ENCODE measurements at places on chromosomes 1 and 21.

GRCh38 chr1:38990386-38990737 lies 714 bp upstream of the AKIRIN1 start:
- peak; percentile 52 for DNase-seq

GRCh38 chr1:15941899-15942660 lies 33.8 kb downstream of the ZBTB17 start:
- DNase-seq: no peak

- DNase-seq: no peak
Measured at GRCh38 chr1:234926559-234927311, 201.9 kb downstream of the TOMM20 start.

DNA sequence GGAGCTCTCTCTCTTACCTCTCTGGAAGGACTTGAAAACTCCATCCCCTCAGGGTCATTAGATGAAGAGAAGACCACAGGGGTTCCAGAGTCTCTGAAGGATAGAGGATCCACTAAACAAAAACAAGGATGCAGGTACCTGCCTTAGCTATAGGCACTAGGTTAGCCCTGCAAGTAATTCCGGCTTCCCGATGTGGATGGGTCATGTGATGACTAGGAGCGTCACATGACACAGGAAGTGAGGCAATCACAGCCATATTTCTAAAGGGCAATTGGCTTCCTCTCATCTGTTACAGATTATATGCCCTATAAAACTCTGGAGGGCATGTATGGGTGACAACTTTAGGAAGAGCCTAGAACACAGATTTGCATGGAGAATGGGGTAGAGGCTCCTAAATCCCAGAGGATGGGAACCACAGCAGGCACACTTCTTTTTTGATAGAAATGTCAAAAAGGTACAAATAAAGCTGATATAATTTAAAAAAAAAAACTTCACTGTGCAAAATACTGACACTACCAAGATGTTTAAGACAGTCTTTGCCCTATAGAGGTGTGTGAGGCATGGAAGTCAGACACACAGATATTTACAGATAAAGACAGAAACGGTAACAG lies 14.1 kb downstream of the ENTREP3 start:
- DNase-seq: peak; percentile 79

- DNase-seq: no peak
Measured at GRCh38 chr1:184705271-184705670, 49.4 kb downstream of the EDEM3 start.

DNA sequence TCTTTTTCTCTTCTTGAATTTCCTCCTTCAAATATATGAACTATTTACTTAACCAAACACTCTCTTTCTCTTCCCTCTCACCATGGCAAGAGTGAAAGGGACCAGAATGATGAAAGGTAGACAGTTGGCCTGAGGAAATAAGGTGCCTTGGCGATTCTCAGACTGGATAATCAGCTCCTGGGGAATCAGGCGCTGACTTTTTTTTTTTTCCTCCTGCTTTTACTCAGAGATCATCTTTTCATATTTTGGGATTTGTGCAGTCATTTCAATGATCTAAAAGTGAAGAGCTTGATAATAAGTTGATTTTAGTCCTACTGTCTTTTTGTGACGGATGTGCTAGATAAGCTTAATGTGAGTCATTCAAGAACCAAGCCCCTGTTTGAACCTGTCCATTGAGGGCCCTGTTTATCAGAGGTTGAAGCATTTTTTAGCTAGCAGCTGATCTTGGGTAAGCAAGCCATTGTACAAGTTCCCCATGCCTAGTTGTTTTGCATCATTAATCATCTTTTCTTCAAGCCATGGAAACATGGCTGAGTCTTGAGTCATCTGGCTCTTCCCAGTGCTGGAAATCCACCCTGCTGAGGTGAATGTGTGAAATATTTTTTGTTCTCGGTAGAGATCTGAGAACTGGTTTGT lies 40.8 kb downstream of the ITSN1 start:
- peak; percentile 99 for DNase-seq

DNA sequence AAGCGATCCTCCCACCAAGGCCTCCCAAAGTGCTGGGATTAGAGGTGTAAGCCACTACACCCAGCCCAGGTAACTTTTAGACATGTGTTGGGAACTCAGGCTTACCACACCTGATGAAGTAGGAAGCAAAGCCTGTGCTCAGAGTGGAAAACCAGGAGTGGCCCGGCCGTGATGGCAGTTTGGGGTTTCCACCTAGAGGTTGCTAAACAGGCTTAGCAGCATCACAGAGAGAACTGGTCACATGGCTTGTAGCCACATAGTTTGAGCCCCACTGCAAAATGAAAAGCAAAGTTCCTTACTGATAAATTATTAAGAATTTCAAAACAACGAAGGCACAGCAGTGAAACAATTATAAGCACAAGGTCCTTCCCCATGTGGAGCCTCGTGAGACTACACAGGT lies 142.6 kb upstream of the CXADR start:
- DNase-seq: no peak

DNA sequence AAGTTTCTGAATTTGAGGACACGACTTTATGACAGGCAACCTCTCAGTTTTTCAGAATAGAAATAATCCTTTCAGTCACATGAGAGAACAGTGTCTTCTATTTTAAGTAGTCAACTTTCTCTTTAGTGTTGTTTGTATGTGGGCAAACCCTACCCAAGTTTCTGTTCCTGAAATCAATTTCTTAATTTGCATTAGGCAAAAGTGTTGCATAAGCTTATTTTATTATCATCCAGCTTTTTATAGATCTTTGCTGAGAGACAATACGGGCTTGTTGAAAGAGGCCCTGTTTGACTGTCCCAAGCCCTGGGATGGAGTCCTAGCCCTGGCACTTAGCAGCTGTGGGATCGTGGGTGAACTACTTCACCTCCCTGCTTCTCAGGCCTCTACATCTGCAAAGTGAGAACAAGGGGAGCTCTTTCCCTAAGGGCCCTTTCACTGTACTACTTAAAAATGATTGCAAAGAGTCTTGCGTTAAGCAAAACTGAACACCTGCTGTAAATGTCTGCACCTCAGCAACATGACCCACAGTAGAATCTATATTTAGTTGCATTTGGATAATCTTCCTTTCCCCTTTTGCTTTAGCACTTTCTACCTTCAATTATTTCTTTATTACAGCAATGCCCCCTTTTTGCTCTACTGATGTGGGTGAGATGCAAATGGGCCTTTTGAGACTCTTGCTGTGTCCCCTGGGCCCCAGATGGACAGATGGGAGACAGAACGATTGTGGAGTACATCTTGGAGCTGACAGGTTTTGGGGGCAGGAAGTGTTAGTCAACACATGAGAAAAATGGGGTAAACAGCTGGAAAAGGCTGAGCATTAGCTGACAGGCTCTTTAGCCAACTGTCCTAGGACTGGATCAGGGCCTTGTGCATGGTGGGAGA lies 41.0 kb upstream of the SCAF4 start:
- DNase-seq: no peak

- no peak for DNase-seq
Measured at GRCh38 chr21:34298534-34299167, 65.2 kb upstream of the KCNE2 start.

- DNase-seq: no peak
Measured at GRCh38 chr1:239906394-239906793, 185.3 kb upstream of the FMN2 start.

DNA sequence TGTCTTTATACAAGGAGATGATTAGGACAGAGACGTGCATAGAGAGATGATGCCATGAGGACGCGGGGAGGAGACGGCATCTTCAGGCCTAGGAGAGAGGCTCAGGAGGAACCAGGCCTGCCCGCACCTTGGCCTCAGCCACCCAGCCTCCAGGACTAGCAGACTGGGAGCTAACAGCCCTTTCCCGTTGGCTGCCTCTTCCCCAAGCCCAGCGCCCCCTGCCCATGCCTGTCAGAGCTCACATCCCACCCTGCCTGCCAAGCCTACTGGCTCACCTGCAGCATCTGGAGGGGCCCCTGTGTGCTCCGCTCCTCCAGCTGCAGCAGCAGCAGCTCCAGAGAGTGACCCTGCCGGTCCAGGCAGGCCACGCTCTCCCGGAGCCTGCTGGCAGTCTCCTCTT lies 4.0 kb upstream of the TRIM11 start:
- no peak for DNase-seq

GRCh38 chr1:151942882-151943281 lies 33.6 kb upstream of the THEM4 start:
- DNase-seq: peak; percentile 56

DNA sequence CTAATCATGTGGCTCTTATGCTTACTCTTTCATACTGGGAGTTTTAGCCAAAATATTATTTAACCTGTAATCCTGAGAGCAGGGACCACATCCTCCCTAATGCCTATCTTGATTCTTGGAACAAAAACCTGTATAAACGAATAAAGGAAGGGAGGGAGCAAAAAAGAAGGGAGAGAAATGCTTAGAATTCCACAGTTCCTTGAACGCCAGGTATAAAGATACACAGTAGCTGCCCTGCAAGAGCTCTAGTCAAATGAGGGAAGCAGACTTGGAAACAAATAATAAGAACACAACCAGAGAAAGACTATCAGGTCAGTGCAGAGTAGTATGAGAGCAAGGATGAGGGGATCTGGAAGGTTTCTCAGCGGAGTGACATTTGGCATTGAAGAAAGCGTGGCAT lies 116.3 kb downstream of the SLC30A10 start:
- DNase-seq: no peak

DNA sequence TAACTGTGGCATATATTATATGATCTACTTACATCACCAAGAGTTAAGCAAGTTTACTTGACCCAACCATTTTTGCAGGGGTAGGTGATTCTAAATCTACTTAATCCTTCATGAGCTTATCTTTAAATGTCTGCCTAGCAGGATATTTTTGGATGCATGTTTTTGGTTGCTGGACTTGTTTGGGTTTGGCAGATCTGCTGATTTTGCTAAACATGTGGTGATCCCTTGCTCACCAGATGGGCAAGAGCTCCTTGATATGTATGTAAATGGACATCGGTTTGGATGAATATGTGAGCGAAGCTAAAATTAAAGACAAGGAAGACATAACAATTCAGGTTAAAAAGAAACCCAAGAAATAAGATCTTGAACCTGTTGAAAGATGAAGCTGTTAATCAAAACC lies 36.7 kb downstream of the FMN2 start:
- no peak for DNase-seq

DNA sequence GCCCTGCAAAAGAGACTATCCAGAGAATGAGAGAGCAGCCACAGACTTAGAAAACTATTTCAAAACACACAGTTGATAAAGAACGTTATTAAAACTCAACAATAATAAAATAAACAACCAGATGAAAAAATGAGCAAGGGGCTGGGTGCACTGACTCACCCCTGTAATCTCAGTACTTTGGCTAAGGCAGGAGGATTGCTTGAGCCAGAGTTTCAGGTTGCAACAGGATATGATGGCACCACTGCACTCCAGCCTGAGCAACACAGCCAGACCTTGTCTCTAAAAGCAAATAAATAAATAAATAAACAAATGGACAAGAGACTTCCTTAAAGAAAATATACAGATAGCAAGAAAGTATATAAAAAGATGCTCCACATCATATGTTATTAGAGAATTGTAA lies 144.6 kb downstream of the LRRIQ3 start:
- DNase-seq: peak; percentile 15

- DNase-seq: no peak
Measured at GRCh38 chr1:232211149-232211548, 418.8 kb downstream of the SIPA1L2 start.

DNA sequence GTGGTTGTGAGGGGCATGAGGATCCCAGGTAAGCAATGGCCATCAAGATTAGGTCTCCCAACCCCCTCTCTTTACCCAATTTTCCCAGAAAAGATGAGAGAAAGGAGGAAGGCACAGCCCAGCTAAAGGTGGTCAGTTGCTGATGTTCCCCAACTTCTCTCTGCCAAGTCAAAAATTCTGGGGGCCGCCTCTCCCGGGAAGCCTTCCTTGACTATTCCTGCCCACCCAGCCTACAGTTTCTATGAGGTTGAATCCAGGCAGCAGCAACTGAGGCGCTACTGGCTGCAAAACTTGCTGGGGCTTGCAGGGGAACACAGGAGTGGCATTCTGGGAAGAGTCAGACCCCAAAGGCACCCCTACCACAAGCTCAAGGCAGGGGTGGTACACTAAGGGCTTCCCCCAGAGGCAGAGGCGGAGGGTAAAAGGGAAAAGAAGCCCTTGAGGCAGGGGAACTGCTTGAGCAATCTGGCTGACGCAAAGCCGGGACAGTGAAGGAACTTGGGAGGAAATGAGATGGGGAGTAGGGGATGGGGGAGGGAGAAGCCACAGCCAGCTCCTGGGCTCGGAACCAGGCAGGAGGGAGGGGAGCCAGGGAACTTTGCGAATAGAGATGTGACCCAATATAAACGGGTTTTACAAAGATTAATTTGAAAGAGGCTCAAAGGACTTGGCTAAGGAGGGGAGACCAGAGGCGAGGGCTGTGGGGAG lies 31.2 kb downstream of the SDC3 start:
- peak; percentile 83 for DNase-seq

- DNase-seq: no peak
Measured at GRCh38 chr1:168396940-168397684, 116.4 kb downstream of the TBX19 start.

- DNase-seq: no peak
Measured at GRCh38 chr1:47930210-47930840, 66.9 kb downstream of the TRABD2B start.

GRCh38 chr1:244751271-244751895 lies 84.1 kb upstream of the COX20 start:
- no peak for DNase-seq

DNA sequence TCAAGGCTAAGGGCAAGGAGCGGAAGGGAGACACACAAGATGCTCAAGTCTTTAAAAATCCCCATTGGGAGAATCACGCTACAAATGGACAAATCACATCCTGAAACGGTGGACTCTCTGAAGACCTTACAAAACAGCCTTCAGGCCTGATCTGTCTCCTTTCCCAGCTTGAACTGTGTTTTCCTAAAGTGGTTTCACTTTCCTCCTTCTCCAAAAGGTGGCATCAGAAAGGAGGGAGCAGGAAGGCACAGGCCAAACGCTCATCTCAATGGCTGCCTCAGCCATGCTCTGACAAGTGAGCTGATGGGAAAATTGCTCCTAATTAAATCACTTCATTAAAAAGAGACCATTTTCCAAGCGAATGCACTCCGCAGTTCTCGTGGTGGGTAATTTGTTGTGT lies 47.7 kb downstream of the UTP25 start:
- peak; percentile 71 for DNase-seq

- peak; percentile 46 for DNase-seq
Measured at GRCh38 chr1:198102454-198102827, 54.4 kb upstream of the NEK7 start.

GRCh38 chr1:95730986-95731385 lies 497.0 kb downstream of the RWDD3 start:
- DNase-seq: no peak

- peak; percentile 21 for DNase-seq
Measured at GRCh38 chr1:198259333-198260074, 102.7 kb downstream of the NEK7 start.

DNA sequence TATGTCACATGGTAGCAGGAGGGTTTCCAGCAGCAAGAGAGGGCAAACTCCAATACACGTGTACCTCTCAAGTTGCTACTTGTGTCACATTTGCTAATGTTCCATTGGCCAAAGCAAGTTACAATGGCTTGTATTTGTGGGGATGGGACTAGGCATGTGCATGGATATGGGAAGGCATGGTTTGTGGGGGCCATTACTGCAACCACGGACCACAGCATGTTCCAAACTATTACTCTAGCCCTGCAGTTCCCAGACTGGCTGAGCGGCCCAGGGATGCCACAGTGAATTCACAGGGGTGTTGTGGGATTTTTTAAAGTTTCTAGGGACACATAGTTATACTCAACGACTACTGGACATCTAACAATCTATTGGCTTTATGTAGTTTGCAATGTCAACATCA lies 133.1 kb downstream of the GIPC2 start:
- DNase-seq: no peak

Data from iris pigment epithelial cell (primary cell).